ENCODE measurements at places on chromosomes 1 and 21. TPM values are rescaled to one million over a fixed set of nuclear protein-coding genes. Genes with fewer than 3 reads are reported as not detected.

DDR2 gene
- 2.7 TPM for total RNA-seq

RBM11 gene
- 0.08 TPM for total RNA-seq

DNA sequence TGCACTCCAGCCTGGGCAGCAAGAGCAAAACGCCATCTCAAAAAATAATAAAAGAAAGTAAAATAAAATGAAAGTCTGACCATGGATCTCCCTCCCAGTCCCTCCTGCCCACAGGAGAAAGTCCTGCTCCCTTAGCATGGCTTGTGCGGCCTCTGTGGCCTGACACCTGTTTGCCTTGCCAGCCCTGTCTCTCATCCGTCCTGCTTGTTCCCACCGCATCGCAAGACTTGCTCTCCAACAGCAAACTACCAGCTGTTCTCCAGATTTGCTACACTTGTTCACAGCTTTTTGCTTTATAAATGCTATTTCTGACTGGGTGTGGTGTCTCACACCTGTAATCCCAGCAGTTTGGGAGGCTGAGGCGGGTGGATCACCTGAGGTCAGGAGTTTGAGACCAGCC is 2.7 kb downstream of the ETV3L start:
- no peaks in the 10 kb centered on the region for H3K4me1 ChIP-seq
- no peak overlapping the region for H3K27ac ChIP-seq
- H3K36me3 ChIP-seq, result no peaks in the 10 kb centered on the region
- no peaks in the 10 kb centered on the region for H3K27me3 ChIP-seq
- no peak for DNase-seq
- H3K4me3 ChIP-seq, result no peak overlapping the region

- no peak for DNase-seq
- H3K27me3 ChIP-seq, result no peaks in the 10 kb centered on the region
- no peaks in the 10 kb centered on the region for H3K4me1 ChIP-seq
- H3K27ac ChIP-seq, result no peak overlapping the region
These were observed 77.4 kb upstream of the VAMP3 start for GRCh38 chr1:7693662-7694061.

DNA sequence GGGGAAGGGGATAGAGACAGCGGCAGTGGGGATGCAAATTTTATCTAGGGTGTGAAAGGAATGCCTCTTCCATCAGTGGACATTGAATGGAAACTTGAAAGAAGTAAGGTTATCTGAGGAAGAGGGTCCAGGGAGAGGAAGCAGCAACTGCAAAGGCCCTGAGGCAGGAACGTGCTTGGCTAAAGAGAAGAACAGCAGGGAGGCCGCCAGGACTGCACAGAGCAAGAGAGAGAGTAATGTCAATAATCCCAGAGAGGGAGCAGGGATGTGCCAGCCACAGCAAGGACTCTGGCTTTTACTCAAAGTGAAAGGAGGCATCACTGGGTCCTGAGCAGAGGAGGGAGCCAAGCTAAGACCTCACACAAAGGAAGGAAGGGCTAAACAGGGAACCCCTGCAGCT is 50.9 kb downstream of the KCND3 start:
- no peaks in the 10 kb centered on the region for H3K27me3 ChIP-seq
- H3K27ac ChIP-seq, result no peak overlapping the region
- H3K4me3 ChIP-seq, result no peak overlapping the region
- no peaks in the 10 kb centered on the region for H3K4me1 ChIP-seq

GRCh38 chr1:36367066-36367465 is 18.7 kb downstream of the STK40 start:
- H3K4me1 ChIP-seq, result no peaks in the 10 kb centered on the region

GRCh38 chr1:206958144-206958543 is 11.9 kb upstream of the PIGR start:
- no peak overlapping the region for H3K27ac ChIP-seq
- no peak for DNase-seq
- H3K4me1 ChIP-seq, result peaks cover 30% of the 10 kb centered on the region
- no peaks in the 10 kb centered on the region for H3K36me3 ChIP-seq
- H3K27me3 ChIP-seq, result no peaks in the 10 kb centered on the region

DNA sequence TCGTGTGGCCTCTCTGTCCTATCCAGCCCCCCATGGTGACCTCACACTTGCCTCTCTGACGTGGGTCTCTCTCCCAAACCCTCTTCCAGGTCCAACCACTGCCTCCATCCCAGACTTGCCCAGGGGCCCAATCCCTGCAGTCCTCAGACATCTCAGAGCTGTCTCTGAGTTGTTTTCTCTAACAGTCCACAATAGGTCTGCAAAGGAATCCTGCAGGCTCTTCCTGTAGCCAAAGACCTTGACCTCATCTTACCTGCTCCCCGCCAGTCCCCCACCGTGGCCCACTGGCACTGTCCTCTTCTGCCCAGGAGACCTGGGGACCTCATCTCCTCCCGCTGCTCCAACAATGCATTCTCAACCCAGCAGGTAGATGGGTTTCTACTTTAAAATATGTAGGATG is 10.0 kb downstream of the RNF187 start:
- no peak for DNase-seq
- H3K27ac ChIP-seq, result no peak overlapping the region
- peaks cover 9% of the 10 kb centered on the region for H3K4me1 ChIP-seq
- H3K4me3 ChIP-seq, result no peak overlapping the region
- H3K27me3 ChIP-seq, result no peaks in the 10 kb centered on the region
- H3K36me3 ChIP-seq, result peaks cover 28% of the 10 kb centered on the region

AMIGO1 gene
- total RNA-seq, result 0.75 TPM

SPRR4 gene
- not detected for total RNA-seq

- no peak for DNase-seq
- no peaks in the 10 kb centered on the region for H3K27me3 ChIP-seq
- H3K36me3 ChIP-seq, result no peaks in the 10 kb centered on the region
- peak overlapping the region; percentile 26 for H3K27ac ChIP-seq
- H3K4me1 ChIP-seq, result peaks cover 5% of the 10 kb centered on the region
These were observed 29.1 kb downstream of the SMYD2 start for GRCh38 chr1:214310010-214310409.

GRCh38 chr1:66757722-66758240 is 5.5 kb downstream of the DYNLT5 start:
- no peak overlapping the region for H3K4me3 ChIP-seq
- H3K36me3 ChIP-seq, result no peaks in the 10 kb centered on the region
- H3K27ac ChIP-seq, result no peak overlapping the region
- no peaks in the 10 kb centered on the region for H3K27me3 ChIP-seq
- no peak for DNase-seq
- peaks cover 1% of the 10 kb centered on the region for H3K4me1 ChIP-seq

DNA sequence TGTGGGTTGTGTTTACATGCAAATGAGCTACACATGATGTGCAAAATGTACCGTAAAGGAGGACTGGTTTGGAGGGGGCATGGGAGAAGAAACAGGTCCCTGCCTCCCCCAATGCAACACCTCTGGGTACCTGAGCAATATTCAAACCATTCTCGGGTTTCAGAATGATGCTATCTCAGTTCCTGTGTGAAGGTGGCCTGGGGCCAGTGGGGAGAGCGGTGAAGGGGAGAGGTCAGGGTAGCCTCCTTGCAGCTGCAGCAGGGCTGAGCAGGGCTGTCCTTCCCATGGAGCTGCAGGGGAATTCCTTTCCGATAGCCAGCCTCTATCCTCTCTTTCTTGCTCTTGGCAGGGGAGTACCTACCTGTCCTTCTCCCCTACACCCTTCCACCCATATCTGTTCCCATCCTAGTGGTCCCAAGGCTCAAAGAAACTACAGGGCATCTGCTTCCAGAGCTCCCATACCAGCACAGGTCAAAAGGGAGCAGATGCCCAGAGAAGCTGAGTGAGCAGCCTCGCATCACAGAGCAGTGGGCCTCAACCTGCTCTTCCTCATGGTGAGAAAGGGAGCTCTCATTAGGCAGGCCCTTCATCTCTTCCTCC is 11.9 kb downstream of the MEF2D start:
- no peak for DNase-seq
- no peaks in the 10 kb centered on the region for H3K36me3 ChIP-seq
- no peaks in the 10 kb centered on the region for H3K27me3 ChIP-seq

GRCh38 chr21:43266534-43266933 is 97.7 kb downstream of the CRYAA start:
- H3K27ac ChIP-seq, result no peak overlapping the region
- H3K4me3 ChIP-seq, result no peak overlapping the region
- H3K4me1 ChIP-seq, result peaks cover 9% of the 10 kb centered on the region
- no peaks in the 10 kb centered on the region for H3K27me3 ChIP-seq
- no peak for DNase-seq

SELP gene
- 8.1 TPM for total RNA-seq

DNA sequence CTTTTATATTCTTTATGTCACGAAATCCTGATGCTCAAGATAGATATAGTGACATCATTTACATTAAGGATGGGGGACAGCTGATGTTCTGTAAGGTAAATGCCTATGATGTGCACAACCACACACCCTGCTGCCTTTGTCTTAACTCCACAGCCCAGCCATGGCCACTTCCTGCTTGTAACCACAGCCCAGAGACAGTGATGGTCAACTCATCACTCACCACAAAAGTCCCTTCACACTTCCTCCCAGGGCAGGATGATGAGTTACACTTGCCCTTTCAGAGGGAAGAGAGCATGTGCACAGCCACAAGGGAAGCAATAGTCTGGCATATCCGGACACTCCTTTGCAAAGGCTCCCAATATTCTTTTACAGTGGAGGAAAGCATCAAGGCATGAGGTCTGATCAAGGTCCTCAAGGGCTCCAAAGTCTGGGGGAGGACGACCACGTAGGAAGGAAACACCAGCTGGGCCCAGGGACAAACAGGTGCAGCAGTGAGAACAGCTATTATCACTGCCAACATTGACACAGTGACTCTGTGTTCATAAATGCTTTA is 53.8 kb downstream of the PLPP3 start:
- DNase-seq, result no peak
- peaks cover 13% of the 10 kb centered on the region for H3K4me1 ChIP-seq
- H3K4me3 ChIP-seq, result no peak overlapping the region
- no peaks in the 10 kb centered on the region for H3K27me3 ChIP-seq
